ENCODE measurements at places on chromosomes 2 and 18.

DNA sequence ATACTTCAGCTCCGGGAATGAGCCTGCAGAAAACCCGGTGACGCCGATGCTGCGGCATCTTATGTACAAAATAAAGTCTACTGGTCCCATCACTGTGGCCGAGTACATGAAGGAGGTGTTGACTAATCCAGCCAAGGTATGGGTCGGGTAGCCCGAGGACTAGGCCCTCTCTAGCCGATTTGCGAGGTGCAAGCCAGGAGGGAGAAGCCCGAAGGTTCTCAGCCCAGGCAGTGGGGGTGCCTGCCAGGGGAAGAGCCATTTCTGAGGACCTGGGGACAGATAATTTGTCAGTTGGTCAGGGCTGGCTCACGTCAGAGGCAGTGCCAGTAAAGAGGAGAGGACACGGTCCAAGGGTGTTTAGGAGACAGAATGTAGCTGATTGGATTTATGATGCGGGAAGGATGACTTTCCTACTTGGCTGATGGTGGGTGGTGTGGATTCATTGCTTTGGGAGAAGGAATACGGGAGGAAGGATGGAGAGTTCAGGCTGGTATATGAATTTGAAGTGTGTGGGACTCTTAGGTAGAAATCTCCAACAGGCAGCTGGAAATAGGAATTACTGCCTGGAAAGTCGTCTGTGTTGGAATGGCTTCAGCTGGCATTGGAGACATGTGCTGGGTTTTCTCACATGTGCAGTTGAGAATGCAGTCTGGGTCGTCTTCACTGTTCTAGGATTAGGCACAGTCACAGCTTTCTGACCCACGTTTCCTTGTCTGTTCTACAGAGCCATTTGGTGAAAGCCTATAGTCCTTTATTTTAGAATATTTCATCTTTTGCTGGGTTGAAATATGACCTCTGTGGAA lies 874 bp downstream of the NDUFAF7 start:
- DNase-seq = no peak

- DNase-seq = no peak
These were observed 203.4 kb upstream of the RND3 start for GRCh38 chr2:150690870-150691269.

GRCh38 chr2:241509155-241509784 lies 886 bp upstream of the STK25 start:
- DNase-seq = no peak

- DNase-seq = no peak
These were observed 8.6 kb downstream of the ARHGEF33 start for GRCh38 chr2:38898256-38898655.

GRCh38 chr18:53909668-53910067 lies 314.8 kb downstream of the MBD2 start:
- peak; percentile 3 for DNase-seq

GRCh38 chr2:219331560-219332213 lies 857 bp downstream of the RESP18 start:
- DNase-seq = no peak

DNA sequence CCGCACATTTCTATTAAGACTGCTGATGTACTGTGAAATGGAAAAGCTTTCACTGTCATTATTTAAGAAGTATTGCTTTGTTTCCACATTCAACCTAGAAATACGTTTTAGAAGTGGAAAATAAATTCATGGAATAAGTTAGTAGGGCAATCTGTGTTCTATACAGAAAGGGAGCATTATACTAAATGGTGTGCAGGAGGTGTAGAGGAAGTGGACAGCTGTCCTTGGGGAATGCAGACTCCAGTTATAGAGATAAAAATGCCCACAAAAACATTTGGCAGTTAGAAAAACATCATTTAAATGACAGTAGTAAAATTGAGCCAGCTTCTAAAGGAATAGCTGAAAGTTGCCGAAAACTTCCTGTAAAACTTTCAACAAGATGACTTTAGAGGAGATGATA lies 46.8 kb downstream of the PIK3C3 start:
- DNase-seq = no peak

DNA sequence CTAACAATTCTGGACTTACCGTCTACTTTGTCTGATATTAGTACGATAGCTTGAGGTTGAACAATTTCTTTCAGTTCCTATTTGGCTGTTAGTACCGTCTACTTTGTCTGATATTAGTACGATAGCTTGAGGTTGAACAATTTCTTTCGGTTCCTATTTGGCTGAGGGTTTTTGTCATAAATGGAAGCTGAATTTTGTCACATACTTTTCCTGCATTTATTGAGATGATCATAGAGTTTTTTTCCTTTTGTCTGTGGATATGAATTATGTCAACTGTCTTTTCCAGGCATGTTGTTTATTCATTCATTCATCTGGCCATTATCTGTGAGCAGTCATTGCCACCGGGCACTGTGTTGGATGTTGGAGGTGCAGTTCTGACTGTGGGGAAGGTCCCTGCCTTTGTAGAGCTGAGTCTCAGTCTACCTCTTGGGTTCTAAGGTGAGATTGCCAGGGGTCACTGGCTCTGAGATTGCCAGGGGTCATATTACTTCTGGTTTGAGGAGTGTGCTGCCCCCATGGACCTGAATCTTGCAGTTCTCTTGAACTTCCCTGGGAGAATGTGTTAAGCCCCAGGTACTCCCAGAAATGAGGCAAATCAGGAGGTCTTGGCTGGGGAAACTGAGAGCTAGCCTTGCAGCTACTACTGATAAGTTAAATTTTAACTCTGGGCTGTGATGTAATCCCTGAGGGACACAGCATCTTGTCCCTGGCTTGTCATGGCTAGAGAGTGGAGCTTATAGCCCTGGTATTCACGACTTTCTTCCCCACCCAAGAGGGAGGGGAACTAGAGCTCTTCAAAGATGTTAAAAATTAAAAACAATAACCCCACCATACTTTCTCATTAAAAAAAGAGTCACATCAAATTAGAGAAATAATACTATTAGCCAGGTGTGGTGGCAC lies 89.1 kb upstream of the MBOAT2 start:
- no peak for DNase-seq

GRCh38 chr18:79741362-79741700 lies 56.4 kb upstream of the KCNG2 start:
- DNase-seq = no peak

- DNase-seq = no peak
These were observed 8.1 kb downstream of the COLEC12 start for GRCh38 chr18:492451-492850.

DNA sequence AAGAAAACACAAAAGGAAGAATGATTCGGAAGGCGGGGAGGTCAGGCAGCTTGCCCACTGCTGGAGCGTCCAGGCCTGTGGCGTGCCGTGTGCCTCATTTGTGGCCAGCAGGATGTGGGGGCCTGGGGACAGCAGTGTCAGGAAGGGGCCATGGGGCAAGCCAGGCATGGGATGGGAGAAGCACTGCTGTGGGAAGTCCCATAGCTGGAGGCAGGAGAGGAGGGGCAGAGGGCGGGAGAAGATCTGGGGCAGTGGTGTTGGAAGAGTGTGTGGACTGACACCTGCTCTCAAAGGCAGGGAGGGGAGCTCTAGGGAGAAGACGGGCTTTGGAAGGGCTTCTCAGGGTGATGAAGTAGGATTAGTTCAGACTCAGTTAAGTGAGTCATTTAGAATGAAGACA lies 133.7 kb downstream of the ACOXL start:
- no peak for DNase-seq

DNA sequence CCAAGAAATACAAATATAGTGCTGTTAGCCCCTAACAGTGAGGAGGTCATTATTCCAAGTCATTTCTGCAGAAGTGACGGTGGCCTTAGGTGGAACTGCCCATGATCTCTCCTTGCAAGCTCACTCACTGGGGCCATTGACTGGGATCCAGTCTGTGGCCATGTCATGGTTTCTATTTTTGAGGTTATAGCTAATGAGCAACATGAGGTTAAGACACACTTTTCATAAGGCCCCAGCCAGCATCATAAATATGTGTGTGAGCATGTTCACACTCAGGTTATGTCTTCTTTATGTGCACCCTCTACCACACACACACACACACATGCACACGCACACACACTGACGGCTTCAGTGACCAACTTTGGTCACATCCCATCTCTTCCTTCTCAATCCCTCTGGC lies 484 bp downstream of the AFF3 start:
- no peak for DNase-seq

- DNase-seq = no peak
These were observed 306.1 kb upstream of the KLHL29 start for GRCh38 chr2:23078784-23079434.

DNA sequence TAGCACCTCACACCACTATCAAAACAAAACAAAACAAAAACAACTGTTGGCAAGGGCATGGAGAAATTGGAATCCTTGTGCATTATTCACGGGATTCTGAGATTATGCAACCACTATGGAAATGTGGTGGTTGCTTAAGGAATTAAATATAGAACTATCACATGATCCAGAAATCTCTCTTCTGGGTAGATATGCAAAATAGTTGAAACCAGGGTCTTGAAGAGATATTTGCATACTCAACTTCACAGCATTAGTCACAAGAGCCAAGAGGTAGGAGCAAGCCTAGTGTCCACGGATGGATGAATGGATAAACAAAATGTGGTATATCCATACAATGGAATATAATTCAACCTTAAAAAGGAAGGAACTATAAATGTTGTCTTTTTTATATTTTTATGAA lies 7.0 kb downstream of the TMEM131 start:
- DNase-seq = no peak

DNA sequence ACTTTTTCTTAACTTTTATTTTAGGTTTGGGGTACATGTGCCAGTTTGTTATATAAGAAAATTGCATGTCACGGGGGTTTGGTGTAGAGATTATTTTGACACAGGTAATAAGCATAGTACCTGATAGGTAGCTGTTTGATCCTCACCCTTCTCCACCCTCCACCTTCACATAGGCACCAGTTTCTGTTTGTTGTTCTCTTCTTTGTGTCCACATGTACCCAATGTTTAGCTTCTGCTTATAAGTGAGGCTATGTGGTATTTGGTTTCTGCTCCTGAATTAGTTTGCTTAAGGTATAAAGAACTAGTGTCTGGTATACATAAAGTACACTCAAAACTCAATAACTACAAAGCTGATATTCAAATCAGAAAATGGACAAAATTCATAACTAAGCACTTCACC lies 654.6 kb upstream of the LINC00305 start:
- DNase-seq = no peak

GRCh38 chr18:46152808-46153617 lies 48.8 kb downstream of the HAUS1 start:
- peak; percentile 82 for DNase-seq

DNA sequence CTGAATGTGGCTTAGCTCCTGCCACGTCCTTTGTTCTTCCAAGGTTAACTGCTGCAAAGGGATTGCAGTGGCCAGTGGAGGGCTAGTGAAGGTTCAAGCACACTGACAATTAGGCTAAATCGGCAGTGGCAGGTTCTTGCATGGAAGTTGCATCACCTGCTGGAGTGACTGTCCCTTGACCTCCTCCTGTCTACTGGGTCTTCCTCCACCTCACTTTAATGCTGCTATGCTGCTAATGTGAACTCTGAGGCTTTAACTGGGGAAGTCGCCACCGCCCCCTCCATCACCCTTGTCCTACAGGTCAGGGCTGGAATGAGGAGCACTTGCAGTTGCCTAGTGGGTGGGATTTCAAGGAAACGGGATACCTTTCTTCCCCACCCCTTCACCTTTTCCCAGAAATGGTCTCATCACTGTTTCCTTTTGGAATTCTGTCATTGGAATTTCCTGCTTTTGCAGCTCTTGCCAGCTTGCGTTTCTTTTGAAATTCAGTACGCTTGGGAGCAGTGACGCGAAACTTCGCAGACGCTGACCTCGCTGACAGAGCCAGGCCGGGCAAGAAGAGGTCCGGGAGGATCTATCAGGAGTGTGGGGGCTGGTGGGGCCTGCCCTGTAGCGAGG lies 150.3 kb downstream of the SH3RF3 start:
- DNase-seq = no peak

GRCh38 chr18:25365242-25365641 lies 13.3 kb upstream of the ZNF521 start:
- DNase-seq = peak; percentile 70

DNA sequence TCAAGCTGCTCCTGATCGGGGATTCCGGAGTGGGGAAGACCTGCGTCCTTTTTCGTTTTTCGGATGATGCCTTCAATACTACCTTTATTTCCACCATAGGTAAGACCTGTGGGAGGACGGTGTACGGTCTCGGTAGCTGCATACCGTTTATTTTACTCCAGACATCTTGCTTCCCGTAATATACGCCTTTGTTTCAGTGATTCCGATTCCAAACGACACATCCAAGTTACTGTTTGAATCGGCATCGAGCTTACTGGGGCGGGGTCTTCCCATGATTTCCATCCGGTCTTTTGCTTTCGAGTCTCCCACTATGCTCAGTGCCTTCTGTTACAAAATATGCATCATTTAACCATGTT lies 731 bp downstream of the RAB10 start:
- peak; percentile 55 for DNase-seq

GRCh38 chr2:77169426-77169825 lies 352.8 kb downstream of the LRRTM4 start:
- DNase-seq = peak; percentile 1

DNA sequence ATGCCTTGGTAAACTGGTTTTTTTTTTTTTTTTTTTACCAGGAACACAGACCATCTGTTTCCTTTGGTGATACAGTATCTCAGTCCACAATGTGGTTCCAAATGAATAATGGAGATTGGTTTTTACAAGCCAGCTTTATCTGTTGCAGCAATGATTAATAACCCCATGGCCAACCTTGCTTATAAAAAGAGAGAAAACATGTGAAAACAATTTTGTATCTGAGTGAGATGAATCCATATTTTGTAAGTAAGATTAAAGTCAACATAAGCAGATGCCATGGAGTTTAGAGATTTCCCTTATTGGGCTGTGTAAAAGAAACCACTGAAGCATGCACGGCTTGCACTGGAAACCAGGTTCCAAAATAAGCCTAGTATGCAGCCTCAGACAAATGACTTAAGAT lies 108.6 kb upstream of the CNTNAP5 start:
- peak; percentile 22 for DNase-seq

- DNase-seq = no peak
These were observed 151.4 kb downstream of the DYSF start for GRCh38 chr2:71604726-71605120.

DNA sequence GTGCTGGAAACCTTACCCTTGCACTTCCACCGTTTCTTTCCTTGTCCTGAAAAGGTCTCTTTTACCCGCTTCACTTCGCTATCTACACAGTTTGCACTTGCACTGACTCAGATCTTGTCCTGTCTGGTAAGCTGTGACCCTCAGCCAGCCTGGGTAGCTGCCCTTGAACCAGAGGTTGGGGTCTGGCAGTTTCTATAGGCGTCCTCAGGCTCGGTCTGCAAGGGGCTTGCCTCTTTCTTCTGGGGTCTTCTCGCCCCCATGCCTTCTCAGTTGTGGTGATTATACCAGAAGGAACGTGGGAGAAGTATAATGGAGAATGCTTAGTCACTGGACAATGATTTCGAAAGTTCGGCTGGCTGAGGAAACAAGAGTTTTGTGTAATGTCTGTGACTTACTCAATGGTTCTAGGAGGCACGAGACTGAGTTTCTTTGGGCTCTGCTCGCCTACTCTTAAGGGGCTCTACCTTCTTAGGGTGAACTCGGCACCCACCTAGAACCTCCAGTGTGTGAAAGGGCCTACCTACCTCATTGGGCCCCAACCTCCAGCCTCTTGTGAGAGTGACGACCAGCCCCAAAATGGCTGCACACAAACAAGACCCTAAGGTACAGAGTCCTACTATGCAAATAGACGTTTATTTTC lies 6.9 kb upstream of the STAT1 start:
- DNase-seq = no peak
